Activated T-helper 2 cell treated with anti-CD3 and anti-CD28 coated beads, Interferon-gamma antibody, Interleukin-2, Interleukin-4, amounts not matched to agents 10 μg/mL and 5 μg/mL and 100 μg/mL, durations not matched to agents 14 hours and 24 hours and 36 hours (primary cell): ENCODE measurements at places on chromosomes 13 and 19. TPM values are rescaled to one million over a fixed set of nuclear protein-coding genes. Genes with fewer than 3 reads are reported as not detected.

The ZNF726 gene
- total RNA-seq, result 10.3 and 11.6 TPM in 2 replicates

The KLK7 gene
- total RNA-seq, result not detected in 2 replicates

The CYP4F2 gene
- not detected in 2 replicates for total RNA-seq

The IL17D gene
- total RNA-seq, result 0.18 and 0.25 TPM in 2 replicates

The KIR2DL4 gene
- total RNA-seq, result not detected in 2 replicates

The S1PR5 gene
- 0.23 TPM in 1 of 2 replicates, not detected in the other for total RNA-seq

The SRRM5 gene
- 0.32 and 0.46 TPM in 2 replicates for total RNA-seq

The CYP4F11 gene
- total RNA-seq, result not detected in 2 replicates

The ODAD3 gene
- total RNA-seq, result 0.37 TPM in 1 of 2 replicates, not detected in the other

The LILRB2 gene
- total RNA-seq, result not detected in 2 replicates

The CGB1 gene
- not detected in 2 replicates for total RNA-seq

The BLVRB gene
- total RNA-seq, result 10.4 and 11.3 TPM in 2 replicates

The EFNB2 gene
- total RNA-seq, result 0.21 and 0.25 TPM in 2 replicates

The SLC7A9 gene
- 0.21 TPM in 1 of 2 replicates, not detected in the other for total RNA-seq

The KIR3DL1 gene
- not detected in 2 replicates for total RNA-seq

The GNA15 gene
- total RNA-seq, result 174 and 176 TPM in 2 replicates

The VWA8 gene
- total RNA-seq, result 21.7 and 22.5 TPM in 2 replicates

The C19orf73 gene
- total RNA-seq, result 1.7 and 2.3 TPM in 2 replicates

The TMEM150B gene
- total RNA-seq, result 0.41 and 0.46 TPM in 2 replicates

The CEACAM20 gene
- not detected in 2 replicates for total RNA-seq

The CATSPERD gene
- not detected in 2 replicates for total RNA-seq

The CARM1 gene
- total RNA-seq, result 87.5 and 89.3 TPM in 2 replicates

The HOMER3 gene
- 3.6 and 4.4 TPM in 2 replicates for total RNA-seq
